ENCODE measurements at places on chromosomes 2 and 18. TPM values are rescaled to one million over a fixed set of nuclear protein-coding genes. Genes with fewer than 3 reads are reported as not detected.

The VWC2L gene
- not detected for total RNA-seq

The NPAS2 gene
- 32.7 TPM for total RNA-seq

The HOXD12 gene
- not detected for total RNA-seq

The GKN1 gene
- not detected for total RNA-seq

The C2orf81 gene
- 1.6 TPM for total RNA-seq

The UGT1A3 gene
- not detected for total RNA-seq

The TMEM247 gene
- total RNA-seq, result not detected

The ANKRD30B gene
- 5.9 TPM for total RNA-seq

The AQP12B gene
- 328 TPM for total RNA-seq

DNA sequence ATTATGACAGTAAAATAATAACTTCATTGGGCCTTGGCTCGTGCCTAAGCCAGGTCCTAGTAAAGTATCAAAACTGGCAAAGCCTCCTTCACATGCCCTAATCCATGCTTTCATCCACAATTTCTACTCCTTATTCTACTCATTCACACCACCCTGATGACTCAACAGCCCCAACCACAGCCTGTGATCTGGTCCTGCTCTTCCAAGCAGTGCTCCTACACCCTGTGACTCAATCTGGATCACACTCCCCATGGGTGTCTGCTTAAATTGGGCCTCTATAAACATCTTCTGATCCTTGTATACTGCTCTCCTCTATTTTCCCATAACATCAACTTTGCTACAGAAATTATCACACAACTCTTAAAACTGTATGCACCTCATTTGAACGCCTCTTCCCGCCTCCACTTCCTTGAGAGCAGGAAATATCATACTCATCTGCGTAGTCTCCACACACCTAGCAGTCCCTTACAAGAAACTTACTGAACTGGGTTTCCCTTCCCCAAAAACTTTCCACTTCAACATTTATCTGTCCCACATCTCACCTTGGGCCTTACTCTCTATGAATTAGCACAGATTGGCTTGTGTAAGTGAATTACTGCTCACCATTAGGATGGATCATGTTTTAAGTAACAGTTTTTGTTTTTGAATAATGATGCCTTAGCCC is 15.9 kb downstream of the GTF3C3 start:
- no peaks in the 10 kb centered on the region for H3K4me1 ChIP-seq
- H3K36me3 ChIP-seq, result peaks cover 10% of the 10 kb centered on the region
- DNase-seq, result no peak
- no peaks in the 10 kb centered on the region for H3K27me3 ChIP-seq
- H3K27ac ChIP-seq, result no peak overlapping the region
- H3K4me3 ChIP-seq, result no peak overlapping the region

- no peak overlapping the region for H3K4me3 ChIP-seq
- no peaks in the 10 kb centered on the region for H3K36me3 ChIP-seq
- no peaks in the 10 kb centered on the region for H3K27me3 ChIP-seq
- no peaks in the 10 kb centered on the region for H3K4me1 ChIP-seq
- H3K27ac ChIP-seq, result no peak overlapping the region
These were observed 911.4 kb upstream of the SLC39A10 start for GRCh38 chr2:194745557-194746146.

DNA sequence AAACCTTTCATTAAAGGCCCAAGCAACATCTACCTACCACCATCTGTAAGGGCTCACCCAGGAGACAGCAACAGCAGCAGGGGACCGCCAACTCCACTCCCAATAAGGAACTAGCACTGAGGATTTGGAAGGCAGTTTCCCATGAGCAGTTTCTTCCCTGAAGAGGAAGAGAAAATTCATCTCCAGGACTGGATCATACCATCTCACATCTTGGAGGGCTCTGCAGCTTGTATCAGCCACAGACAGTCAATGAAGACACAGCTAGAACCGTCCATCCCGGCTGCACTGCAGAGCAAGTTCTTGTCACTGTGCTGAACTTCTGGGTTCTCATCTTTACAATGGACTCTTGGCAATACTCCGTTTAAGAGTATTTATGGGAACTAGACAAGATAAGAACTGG is 2.8 kb upstream of the GYPC start:
- H3K27ac ChIP-seq, result no peak overlapping the region
- DNase-seq, result no peak
- no peaks in the 10 kb centered on the region for H3K27me3 ChIP-seq
- peaks cover 25% of the 10 kb centered on the region for H3K4me1 ChIP-seq
- no peaks in the 10 kb centered on the region for H3K36me3 ChIP-seq

- H3K27me3 ChIP-seq, result no peaks in the 10 kb centered on the region
- peak overlapping the region; percentile 74 for H3K27ac ChIP-seq
- DNase-seq, result peak; percentile 32
- no peak overlapping the region for H3K4me3 ChIP-seq
- H3K36me3 ChIP-seq, result no peaks in the 10 kb centered on the region
These were observed 141.6 kb downstream of the SRBD1 start for GRCh38 chr2:45469314-45470099.

GRCh38 chr2:37302701-37303252 is 21.9 kb downstream of the PRKD3 start:
- no peak overlapping the region for H3K4me3 ChIP-seq
- no peak for DNase-seq
- H3K36me3 ChIP-seq, result no peaks in the 10 kb centered on the region
- H3K4me1 ChIP-seq, result peaks cover 10% of the 10 kb centered on the region
- H3K27ac ChIP-seq, result no peak overlapping the region
- no peaks in the 10 kb centered on the region for H3K27me3 ChIP-seq

- DNase-seq, result peak; percentile 65
- H3K4me3 ChIP-seq, result no peak overlapping the region
- H3K27ac ChIP-seq, result no peak overlapping the region
These were observed 133.9 kb downstream of the MTCL1 start for GRCh38 chr18:8839281-8839680.

DNA sequence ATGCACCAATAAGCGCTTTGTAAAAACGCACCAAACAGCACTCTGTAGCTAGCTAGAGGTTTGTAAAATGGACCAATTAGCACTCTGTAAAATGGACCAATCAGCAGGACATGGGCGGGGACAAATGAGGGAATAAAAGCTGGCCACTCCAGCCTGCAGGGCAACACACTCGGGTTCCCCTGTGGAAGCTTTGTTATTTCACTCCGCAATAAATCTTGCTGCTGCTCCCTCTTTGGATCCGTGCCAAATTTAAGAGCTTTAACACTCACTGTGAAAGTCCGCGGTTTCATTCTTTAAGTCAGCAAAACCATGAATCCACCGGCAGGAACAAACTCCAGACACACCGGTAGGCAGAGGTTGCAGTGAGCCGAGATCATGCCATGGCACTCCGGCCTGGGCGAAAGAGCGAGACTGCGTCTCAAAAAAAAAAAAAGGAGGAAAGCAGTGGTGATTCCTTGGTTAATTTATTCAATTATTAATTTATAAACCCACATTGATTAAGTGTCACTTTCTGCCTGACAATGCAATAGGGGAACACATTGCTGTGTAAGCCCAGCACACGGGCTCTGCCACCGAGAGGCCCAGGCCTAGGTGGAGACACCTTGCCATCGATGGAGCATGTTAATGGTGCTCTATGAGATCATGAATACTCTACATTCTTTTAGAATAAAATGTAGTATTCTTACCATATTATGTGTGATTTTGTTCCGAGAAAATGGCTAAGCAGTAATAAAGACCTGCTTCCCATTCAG is 687.6 kb upstream of the HS6ST1 start:
- H3K27ac ChIP-seq, result no peak overlapping the region
- no peak overlapping the region for H3K4me3 ChIP-seq
- no peaks in the 10 kb centered on the region for H3K4me1 ChIP-seq
- H3K36me3 ChIP-seq, result no peaks in the 10 kb centered on the region
- no peaks in the 10 kb centered on the region for H3K27me3 ChIP-seq

- H3K4me3 ChIP-seq, result no peak overlapping the region
- H3K36me3 ChIP-seq, result no peaks in the 10 kb centered on the region
- no peak overlapping the region for H3K27ac ChIP-seq
- H3K4me1 ChIP-seq, result no peaks in the 10 kb centered on the region
- DNase-seq, result no peak
These were observed 29.0 kb downstream of the SERPINB5 start for GRCh38 chr18:63505566-63506335.

- H3K4me3 ChIP-seq, result no peak overlapping the region
- no peaks in the 10 kb centered on the region for H3K4me1 ChIP-seq
- H3K27me3 ChIP-seq, result no peaks in the 10 kb centered on the region
These were observed 47.1 kb downstream of the SLC40A1 start for GRCh38 chr2:189533288-189534035.

DNA sequence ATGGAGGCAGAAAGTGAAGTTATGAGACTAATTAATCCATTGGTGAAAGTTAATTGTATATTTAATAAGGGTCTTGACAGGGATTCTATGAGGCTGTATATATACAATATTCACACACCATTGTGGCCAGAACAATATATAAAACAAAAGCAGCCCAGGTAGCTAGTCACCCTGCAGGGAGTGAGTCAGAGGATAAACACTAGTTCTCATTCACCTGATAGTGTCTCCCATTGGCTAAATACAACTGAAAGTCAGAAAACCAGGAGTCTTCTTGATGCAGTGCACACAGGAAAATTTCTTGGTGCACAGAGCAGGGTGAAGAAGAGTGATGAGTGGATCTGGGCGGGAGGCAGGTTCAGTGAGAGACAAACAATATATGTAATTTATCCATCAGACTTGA is 465.2 kb downstream of the ERBB4 start:
- no peak overlapping the region for H3K27ac ChIP-seq
- no peaks in the 10 kb centered on the region for H3K27me3 ChIP-seq
- no peaks in the 10 kb centered on the region for H3K4me1 ChIP-seq

GRCh38 chr2:75099521-75099922 is 99.8 kb downstream of the TACR1 start:
- H3K27me3 ChIP-seq, result no peaks in the 10 kb centered on the region
- DNase-seq, result no peak
- H3K4me1 ChIP-seq, result no peaks in the 10 kb centered on the region

DNA sequence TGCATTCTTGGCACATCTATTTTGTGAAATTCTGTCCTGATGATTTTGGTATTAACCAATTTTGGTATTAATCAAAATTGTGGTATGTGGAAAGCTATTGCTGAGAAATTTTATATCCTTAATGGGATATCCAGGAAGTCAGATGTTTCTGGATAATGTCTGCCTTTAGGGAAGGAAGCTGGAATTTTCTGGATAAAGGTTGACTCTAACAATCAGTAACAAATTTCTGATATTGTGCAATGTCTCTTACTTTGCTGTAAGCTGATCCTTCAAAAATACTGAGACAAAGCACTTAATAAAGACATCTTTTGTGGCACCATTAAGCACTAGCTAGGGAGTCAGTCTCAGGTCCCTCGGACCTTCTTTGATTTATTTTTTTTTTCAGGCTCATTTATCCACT is 100.8 kb upstream of the UGP2 start:
- no peak overlapping the region for H3K4me3 ChIP-seq
- DNase-seq, result no peak
- peaks cover 27% of the 10 kb centered on the region for H3K4me1 ChIP-seq
- H3K27ac ChIP-seq, result no peak overlapping the region

GRCh38 chr18:9401176-9401575 is 66.6 kb downstream of the TWSG1 start:
- H3K36me3 ChIP-seq, result no peaks in the 10 kb centered on the region
- H3K27me3 ChIP-seq, result no peaks in the 10 kb centered on the region
- no peak overlapping the region for H3K27ac ChIP-seq
- DNase-seq, result no peak
- H3K4me3 ChIP-seq, result no peak overlapping the region

GRCh38 chr2:64289251-64289650 is 145.0 kb upstream of the PELI1 start:
- no peak overlapping the region for H3K27ac ChIP-seq
- H3K4me3 ChIP-seq, result no peak overlapping the region
- H3K27me3 ChIP-seq, result no peaks in the 10 kb centered on the region
- DNase-seq, result no peak
- no peaks in the 10 kb centered on the region for H3K4me1 ChIP-seq
- H3K36me3 ChIP-seq, result no peaks in the 10 kb centered on the region

DNA sequence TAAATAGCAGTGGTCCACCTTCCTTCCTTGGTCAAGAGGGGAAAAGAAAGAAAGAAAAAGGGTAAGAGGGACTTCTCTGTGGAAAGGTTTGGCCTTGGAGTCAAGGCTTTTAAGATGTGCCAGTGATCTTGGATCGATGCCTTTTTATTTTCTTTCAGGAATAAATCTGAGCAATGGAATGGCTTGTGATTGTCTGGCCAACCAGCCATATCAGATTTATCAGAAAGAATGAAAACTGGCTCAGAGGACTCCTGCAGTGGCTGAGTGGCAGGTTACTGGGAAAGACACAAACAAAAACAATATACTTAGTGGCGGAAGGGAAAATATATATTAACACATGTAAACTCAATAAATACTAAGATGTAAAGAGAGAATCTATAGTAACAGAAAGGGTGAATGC is 4.3 kb downstream of the ERBB4 start:
- peaks cover 19% of the 10 kb centered on the region for H3K4me1 ChIP-seq
- H3K27me3 ChIP-seq, result no peaks in the 10 kb centered on the region
- H3K36me3 ChIP-seq, result no peaks in the 10 kb centered on the region
- H3K27ac ChIP-seq, result no peak overlapping the region

DNA sequence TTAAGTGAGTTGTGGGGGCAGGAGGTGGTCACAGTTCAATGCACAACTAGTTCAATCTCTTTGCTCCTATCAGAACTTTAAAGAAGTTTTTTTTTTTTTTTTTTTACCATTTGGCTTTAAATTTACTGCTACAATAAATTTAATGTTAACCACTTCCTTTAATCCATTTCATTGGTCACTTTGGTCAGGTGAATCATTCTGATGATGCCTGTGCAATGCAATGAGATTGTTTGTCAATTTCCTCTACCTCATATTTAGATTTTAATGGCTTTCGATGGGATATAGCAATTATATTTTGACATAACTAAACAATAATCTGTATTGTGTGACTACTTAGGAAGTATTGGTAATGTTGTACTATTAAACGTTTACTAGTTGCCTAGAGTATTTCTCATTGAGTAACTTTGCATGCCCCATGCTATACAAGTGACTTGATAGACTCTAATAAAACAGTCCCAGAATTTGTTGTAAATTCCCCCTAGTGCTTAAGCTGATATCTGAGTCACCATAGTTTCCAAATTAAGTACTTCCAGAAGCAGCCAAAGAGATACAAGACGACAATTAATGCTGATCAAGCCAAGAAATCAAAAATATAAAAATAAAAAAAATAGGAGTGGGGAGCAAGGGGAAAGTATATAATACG is 52.9 kb upstream of the SERPINB2 start:
- H3K4me3 ChIP-seq, result no peak overlapping the region
- no peak overlapping the region for H3K27ac ChIP-seq
- H3K27me3 ChIP-seq, result no peaks in the 10 kb centered on the region
- no peak for DNase-seq

DNA sequence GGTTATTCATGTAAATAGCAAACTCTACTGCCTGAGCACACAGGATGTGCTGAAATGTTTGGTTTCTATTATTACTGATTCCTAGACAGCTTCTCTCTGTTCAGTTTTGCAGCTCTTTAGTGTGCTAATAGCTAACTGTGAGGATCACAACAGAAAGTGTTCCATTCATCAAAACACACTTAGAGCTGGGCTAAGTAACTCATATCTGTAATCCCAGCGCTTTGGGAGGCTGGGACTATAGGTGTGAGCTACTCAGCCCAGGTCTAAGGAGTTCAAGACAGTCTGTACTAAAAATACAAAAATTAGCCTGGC is 63.2 kb downstream of the MOGAT1 start:
- DNase-seq, result no peak
- peaks cover 8% of the 10 kb centered on the region for H3K4me1 ChIP-seq
- no peak overlapping the region for H3K4me3 ChIP-seq
- H3K27ac ChIP-seq, result no peak overlapping the region
- no peaks in the 10 kb centered on the region for H3K27me3 ChIP-seq

GRCh38 chr18:36392164-36392978 is 94.9 kb downstream of the FHOD3 start:
- H3K4me1 ChIP-seq, result no peaks in the 10 kb centered on the region
- DNase-seq, result no peak
- H3K36me3 ChIP-seq, result no peaks in the 10 kb centered on the region
- H3K4me3 ChIP-seq, result no peak overlapping the region
- no peak overlapping the region for H3K27ac ChIP-seq
- H3K27me3 ChIP-seq, result no peaks in the 10 kb centered on the region
